Smooth muscle cell of bladder (primary cell): ENCODE measurements at places on chromosomes 4 and X. TPM values are rescaled to one million over a fixed set of nuclear protein-coding genes. Genes with fewer than 3 reads are reported as not detected.

MAGEC1 gene
- under 0.01 TPM in 1 of 2 replicates, not detected in the other for total RNA-seq

TLR10 gene
- total RNA-seq, result not detected in 2 replicates

RNF150 gene
- 0.28 and 1.1 TPM in 2 replicates for total RNA-seq

PCDH18 gene
- total RNA-seq, result 70.4 and 100 TPM in 2 replicates

RASL11B gene
- total RNA-seq, result 0.28 and 1.1 TPM in 2 replicates

GSX2 gene
- not detected in 2 replicates for total RNA-seq

SMIM10 gene
- total RNA-seq, result 6.4 and 7.8 TPM in 2 replicates

ELF4 gene
- 8.0 and 9.1 TPM in 2 replicates for total RNA-seq

RBM46 gene
- total RNA-seq, result 0.09 TPM in 1 of 2 replicates, not detected in the other

CDS1 gene
- 0.28 and 0.43 TPM in 2 replicates for total RNA-seq

PIR gene
- 26.7 and 32.0 TPM in 2 replicates for total RNA-seq

MAGEE1 gene
- 0.43 and 1.1 TPM in 2 replicates for total RNA-seq

TMSB15B gene
- 2.1 and 2.7 TPM in 2 replicates for total RNA-seq

SYN1 gene
- 0.18 and 0.71 TPM in 2 replicates for total RNA-seq

ATP2B3 gene
- total RNA-seq, result under 0.01 TPM in 1 of 2 replicates, not detected in the other

MAGEA12 gene
- total RNA-seq, result under 0.01 and 0.14 TPM in 2 replicates

SLC49A3 gene
- total RNA-seq, result 2.7 and 4.8 TPM in 2 replicates

CXCL6 gene
- total RNA-seq, result 32.7 and 66.7 TPM in 2 replicates

DEFB131A gene
- not detected in 2 replicates for total RNA-seq

GPR34 gene
- total RNA-seq, result not detected in 2 replicates

GCNA gene
- total RNA-seq, result 1.5 and 2.0 TPM in 2 replicates

VSIG1 gene
- total RNA-seq, result under 0.01 TPM in 1 of 2 replicates, not detected in the other

SLC6A14 gene
- under 0.01 TPM in 1 of 2 replicates, not detected in the other for total RNA-seq

GPRASP3 gene
- total RNA-seq, result 3.7 and 5.0 TPM in 2 replicates

NLGN4X gene
- 0.14 and 0.55 TPM in 2 replicates for total RNA-seq

DUSP9 gene
- total RNA-seq, result not detected in 2 replicates

BEX1 gene
- 0.92 and 2.8 TPM in 2 replicates for total RNA-seq

ABCG2 gene
- 1.00 and 1.1 TPM in 2 replicates for total RNA-seq

GPRASP1 gene
- total RNA-seq, result 4.0 and 8.9 TPM in 2 replicates

SERPINA7 gene
- total RNA-seq, result not detected in 2 replicates

GUCY1B1 gene
- total RNA-seq, result 6.3 and 10.2 TPM in 2 replicates

MAGEB10 gene
- total RNA-seq, result not detected in 2 replicates
